Renal cortex interstitium (tissue), 15 donors: ENCODE measurements at places on chromosomes 12 and 14. TPM values are rescaled to one million over a fixed set of nuclear protein-coding genes. Genes with fewer than 3 reads are reported as not detected.

GRCh38 chr14:53608369-53608768 is 348.3 kb downstream of the BMP4 start:
- no peak for DNase-seq

DNA sequence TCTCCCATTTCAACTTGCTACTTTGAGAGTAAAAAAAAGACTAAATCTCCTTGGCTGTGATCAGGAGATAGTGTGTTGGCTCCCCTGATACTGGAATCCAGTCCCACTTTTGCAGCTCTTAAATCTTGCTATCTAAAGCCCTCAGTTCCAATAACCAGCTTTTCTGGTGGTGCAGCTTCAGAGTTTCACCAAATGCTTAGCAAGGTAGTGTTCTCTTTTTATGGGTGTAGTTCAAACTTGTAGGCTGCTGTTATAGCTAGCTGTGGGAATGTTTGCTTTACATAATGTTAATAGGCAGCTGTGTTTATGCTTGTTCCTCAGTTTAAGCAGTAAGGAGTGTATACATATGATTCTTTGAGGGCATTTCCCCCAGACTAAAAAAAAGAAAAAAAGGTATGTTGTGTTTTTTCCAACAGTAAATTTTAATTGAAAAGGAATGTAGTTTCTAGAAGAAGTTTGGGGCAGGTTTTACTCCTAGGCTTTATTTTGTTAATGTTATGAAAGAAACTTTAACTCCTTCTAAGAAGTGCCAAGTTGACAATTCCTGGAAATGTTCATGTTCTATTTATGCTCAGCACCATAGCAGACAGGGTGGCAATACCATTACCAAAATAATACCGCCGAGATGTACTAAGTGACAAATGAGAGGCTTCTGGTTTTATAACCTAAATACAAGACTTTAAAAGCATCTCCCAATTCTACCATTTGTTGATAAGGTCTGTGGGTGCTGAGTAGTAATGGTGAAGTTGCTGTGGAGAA is 12.1 kb downstream of the CRADD start:
- no peak for DNase-seq

DNA sequence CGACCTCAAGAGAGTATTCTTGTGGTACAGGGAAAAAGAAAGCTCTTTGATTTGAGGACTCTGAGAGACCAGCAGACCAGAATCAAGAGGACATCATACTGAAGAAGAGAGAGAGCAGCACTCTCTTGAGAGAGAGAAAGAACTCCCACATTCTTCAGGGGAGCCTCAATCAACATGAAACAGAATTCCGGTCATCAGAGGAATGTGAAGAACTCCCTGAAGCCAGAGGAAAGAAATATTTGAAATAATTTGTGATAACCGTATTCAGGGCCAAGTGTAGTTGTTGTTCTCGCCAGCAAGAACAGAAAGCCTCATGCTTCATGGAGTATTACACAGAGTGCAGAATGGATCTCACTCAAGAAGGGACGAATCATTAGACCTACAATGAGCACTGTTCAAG is 363.8 kb upstream of the TMEM132C start:
- DNase-seq = no peak

DNA sequence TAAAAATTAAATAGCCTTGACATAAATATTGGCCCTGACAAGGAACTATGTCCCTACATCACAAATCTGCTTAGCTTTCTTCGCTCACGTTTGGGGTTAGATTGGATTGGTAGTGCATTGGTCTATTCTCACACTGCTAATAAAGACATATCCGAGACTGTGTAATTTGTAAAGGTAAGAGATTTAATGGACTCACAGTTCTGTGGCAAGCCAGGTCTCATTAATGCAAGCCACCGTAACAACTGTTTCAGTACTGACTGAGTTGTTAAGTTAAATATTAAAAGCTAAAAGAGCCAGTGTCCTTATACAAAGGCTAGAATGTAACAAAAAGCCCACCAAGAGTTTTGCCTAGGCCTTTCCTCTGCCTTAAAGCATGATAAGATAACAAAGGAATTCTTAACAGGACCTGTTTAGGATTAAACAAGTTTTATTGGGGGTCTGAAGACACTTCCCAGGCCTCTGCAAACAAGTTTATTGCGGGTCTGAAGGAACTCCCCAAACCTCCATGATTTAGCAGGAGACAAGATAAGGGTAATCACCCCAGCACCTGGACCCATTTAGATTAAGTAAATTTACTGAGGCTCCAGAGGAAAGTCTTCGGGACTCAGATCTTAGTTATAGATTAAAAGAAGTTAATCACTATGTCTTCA is 88.2 kb upstream of the PTGDR start:
- no peak for DNase-seq

GRCh38 chr12:77861317-77861716 is 30.6 kb downstream of the NAV3 start:
- DNase-seq = no peak

- no peak for DNase-seq
These were observed 217.4 kb upstream of the PWP1 start for GRCh38 chr12:107468182-107468581.

DNA sequence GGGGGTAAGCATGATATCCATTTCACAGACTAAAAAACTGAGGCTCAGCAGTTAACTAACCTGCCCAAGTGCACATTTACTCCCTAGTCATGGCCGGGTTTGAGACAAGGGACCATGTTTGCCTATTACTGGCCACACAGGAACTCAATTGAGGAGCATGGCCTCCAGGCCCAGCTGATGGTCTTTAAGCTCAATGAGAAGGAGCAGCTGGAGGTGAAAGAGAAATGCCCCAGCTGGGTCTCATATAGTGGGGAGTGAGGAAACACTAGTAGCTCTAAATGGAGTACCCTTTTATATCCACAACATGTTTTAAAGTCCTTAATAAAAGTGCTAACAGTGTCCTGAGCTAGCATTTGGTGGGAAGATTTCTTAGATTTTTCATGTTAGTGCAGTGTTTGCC is 1.6 kb downstream of the TDP1 start:
- no peak for DNase-seq

DNA sequence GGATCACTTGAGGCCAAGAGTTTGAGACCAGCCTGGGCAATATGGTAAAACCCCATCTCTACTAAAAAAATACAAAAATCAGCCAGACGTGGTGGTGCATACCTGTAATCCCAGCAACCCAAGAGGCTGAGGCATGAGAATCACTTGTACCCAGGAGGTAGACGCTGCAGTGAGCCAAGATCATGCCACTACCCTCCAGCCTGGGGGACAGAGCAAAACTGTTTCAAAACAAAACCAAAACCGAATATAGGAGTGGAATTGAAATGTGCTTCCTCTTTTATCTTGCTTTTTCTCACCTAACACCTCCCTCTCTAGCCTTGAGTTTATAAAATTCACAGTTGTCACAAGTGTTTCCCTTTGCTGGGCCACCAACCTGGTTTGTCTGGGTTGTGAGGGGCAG is 181.9 kb downstream of the PAH start:
- no peak for DNase-seq

DNA sequence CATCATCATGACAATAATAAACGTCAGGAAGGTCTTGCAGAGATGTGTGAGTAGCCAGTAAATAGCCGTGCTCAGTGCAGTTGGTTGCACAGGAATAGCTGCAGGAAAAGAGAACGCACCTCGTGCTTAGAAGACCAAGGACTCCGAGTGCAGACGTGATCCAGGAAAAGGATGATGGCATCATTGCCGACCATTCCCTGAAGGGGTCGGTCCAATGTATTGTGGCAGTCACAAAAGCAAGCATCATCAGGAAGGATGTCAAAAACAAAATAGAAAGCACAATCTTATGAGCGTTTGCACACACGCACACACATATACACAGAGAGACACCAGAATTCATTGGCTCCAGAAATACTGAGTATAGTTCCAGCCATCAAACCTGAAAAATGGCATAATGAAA is 12.8 kb downstream of the DUSP6 start:
- DNase-seq = no peak

- no peak for DNase-seq
These were observed 12.5 kb upstream of the MAP3K9 start for GRCh38 chr14:70821584-70822529.

DNA sequence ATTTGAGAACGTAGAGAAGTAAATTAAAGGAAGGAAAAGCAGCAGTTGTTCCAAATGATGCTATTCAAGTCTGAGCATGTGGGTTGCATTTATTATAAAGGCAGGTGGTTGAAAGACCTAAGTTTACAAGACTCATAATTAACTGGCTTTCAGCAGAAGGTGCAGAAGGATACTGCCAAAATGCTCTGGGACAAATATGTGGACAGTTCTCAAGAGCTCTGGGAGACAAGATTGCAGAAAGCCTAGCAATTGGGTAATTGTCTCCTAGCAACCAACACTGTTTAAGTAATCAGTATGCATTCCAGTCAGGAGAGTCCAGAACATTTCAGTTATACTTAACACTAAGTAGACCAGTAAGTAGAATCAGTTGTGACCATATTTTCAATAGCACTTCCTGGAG is 131.5 kb downstream of the GPR135 start:
- DNase-seq = no peak

GRCh38 chr14:69152902-69153151 is at the start of gene DCAF5:
TSS of gene DCAF5 (minus strand) at chr14:69153119. CDS start at chr14:69152978, 141 bp downstream.
- DNase-seq = no peak

DNA sequence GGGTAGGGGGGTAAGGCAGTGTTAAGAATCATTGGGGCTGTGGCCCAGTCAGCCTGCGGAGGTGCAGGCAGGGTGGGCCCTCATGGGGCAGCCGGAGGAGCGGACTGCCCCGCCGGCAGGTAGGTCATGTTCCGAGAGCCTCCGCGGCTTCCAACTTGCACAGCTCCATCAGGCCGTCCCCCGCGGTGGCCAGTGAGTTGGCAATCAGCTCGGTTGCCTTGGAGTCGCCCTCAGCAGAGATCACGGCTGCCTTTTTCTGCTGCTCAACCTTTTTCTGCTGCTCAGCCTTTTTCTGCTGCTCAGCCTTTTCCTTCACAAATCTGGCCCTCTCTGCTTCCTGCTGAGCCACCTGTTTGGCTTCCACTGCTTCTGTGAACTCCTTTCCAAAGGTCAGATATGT is 41.1 kb upstream of the CSRNP2 start:
- DNase-seq = no peak

GRCh38 chr14:50882932-50883826 is 11.3 kb downstream of the ABHD12B start:
- DNase-seq = no peak

- no peak for DNase-seq
These were observed 151.9 kb downstream of the ACSS3 start for GRCh38 chr12:81229759-81230158.

GRCh38 chr14:101961011-101961721 is 3.2 kb upstream of the DYNC1H1 start:
- no peak for DNase-seq

CCDC38 gene
- polyA plus RNA-seq = 0.42 TPM

ZC2HC1C gene
- 9.3 TPM for polyA plus RNA-seq

ALX1 gene
- 31.9 TPM for polyA plus RNA-seq

ZBTB42 gene
- 3.9 TPM for polyA plus RNA-seq
